ENCODE measurements at places on chromosomes 3 and 15.

GRCh38 chr3:108152274-108152673 lies 61.4 kb upstream of the CD47 start:
- ATAC-seq, result no peak

DNA sequence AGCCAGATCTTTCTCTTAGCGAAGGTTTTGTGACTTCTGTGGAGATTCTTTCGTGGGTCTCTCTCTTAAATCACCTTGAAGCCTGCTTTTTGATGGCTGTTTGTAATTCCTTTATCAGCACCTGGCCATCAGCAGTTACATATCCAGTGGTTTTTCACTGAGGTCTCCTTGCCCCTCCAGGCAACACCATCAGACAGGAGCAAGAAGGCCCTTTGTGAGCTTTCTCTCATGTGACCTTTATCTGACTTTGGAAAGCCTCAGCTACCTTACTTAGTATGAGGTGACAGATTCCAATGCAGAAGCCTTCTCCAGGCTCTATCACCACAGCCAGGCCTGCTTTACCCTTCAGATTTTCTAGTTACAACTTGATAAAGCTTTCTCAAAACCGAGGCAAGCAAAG lies 30.0 kb upstream of the P3H2 start:
- ATAC-seq, result no peak

DNA sequence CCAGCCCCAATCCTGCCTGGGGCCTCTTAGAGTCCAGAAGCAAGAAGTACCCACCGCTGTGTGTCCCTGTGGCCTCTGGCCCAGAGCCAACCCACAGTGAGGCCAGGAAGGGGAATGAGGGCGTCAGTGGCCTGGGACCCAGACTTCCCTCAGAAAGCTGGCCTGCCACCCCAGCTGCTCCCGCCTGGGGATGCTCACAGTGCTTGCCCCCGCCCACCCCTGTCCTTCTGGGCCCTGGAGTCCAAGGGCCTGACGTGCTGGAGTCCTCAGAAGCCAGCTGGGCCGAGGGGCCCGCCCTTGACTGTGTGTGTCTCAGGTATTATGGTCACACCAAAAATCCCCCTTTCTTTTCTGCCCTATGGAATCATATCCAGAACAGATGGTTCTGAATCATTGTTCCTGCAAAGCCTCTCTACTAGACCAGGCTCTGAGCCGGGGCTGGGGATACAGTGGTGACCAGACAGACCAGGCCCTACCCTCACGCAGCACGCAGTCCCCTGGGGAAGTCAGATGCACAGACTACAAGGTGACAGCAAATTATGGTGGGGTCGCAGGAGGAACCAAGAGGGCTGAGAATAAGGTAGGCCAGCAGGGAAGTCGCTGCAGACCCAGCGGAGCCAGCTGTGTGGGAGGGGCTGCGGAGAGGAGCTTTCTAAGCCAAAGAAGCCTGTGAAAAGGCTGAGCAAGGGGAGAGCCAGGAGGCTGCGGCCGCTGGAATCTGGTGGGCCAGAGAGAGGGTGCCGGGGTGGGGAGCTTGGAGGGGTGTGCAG lies 99.1 kb downstream of the VGLL4 start:
- no peak for ATAC-seq

- no peak for ATAC-seq
Measured at GRCh38 chr3:134078169-134078831, 48.6 kb upstream of the SLCO2A1 start.

- ATAC-seq, result peak; percentile 70
Measured at GRCh38 chr3:64399205-64399800, 174.0 kb upstream of the PRICKLE2 start.

DNA sequence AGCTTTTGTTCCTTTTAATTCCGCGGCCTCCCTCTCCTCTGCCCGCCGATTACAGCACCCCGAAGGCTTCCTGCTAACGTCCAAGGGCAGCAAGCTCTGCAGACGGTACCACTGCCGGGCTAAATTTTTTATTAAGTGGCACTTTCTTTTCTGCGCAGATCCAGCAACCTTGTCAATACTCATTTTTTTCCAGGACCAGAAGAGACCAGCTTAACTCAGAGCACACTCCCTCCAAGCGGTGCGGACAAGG lies 542 bp upstream of the MEIS2 start:
- ATAC-seq, result no peak

DNA sequence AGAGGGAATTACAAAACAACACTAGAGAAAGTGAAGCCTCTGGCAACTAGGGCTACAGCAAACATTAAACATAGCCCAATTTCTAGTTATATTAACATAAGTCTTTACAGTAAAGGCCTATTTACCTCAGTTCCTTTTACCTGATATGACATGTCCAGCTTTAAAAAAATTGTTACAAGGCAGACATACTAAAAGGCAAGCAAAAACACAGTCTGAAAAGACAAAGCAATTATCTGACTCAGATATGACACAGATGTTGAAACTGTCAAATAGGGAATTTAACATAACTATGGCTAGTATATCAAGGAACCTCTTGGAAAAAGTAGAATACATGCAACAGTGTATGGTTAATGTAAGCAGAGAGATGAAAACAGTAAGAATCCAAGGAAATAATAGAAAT lies 238.6 kb downstream of the RAP2B start:
- ATAC-seq, result peak; percentile 89

DNA sequence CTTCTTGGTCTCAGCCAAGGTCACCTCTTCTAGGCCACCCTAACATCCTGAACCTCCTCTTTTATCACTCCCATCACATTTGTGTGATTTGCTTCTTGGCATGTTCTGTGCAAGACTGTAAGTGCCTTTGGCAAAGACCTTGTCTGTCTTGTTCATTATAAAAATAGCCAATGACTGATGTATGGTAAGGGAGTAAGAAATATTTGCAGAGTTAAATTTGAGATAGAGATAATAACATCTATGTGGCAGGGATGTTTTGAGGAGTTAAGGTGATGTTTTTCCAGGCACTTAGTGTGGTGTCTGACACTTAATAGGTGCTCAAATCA lies 202.3 kb downstream of the CADPS start:
- ATAC-seq, result no peak

GRCh38 chr3:84885199-84885882 lies 73.4 kb upstream of the CADM2 start:
- ATAC-seq, result no peak

- no peak for ATAC-seq
Measured at GRCh38 chr3:169250000-169250399, 413.5 kb downstream of the MECOM start.

DNA sequence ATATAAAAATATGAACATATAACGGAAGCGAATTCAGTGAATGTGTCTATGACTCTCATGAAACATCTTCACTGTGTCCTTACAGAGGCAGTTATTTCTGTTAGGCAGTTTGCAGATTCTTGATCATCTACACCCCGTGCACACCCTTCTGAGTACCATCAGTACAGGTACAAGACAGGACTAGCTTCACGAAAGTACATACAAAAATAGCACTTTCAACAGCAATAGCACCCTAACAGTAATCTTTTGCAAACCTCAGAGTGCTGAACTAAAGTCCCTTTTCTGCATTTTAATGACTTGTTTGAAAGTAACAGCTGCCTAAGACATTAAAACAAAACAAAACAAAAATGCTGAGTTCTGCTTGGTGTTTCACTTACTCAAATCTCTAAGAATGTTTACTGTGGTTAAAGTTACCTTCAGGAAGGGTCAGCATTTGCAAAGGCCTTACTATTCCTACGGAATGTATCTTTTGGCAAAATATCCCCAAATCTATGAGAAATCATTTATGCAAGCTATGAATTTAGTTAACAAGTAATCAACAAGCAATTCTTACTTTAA lies 104.1 kb downstream of the CNTN3 start:
- no peak for ATAC-seq

- ATAC-seq, result no peak
Measured at GRCh38 chr3:138907539-138907938, 39.4 kb downstream of the FOXL2 start.

DNA sequence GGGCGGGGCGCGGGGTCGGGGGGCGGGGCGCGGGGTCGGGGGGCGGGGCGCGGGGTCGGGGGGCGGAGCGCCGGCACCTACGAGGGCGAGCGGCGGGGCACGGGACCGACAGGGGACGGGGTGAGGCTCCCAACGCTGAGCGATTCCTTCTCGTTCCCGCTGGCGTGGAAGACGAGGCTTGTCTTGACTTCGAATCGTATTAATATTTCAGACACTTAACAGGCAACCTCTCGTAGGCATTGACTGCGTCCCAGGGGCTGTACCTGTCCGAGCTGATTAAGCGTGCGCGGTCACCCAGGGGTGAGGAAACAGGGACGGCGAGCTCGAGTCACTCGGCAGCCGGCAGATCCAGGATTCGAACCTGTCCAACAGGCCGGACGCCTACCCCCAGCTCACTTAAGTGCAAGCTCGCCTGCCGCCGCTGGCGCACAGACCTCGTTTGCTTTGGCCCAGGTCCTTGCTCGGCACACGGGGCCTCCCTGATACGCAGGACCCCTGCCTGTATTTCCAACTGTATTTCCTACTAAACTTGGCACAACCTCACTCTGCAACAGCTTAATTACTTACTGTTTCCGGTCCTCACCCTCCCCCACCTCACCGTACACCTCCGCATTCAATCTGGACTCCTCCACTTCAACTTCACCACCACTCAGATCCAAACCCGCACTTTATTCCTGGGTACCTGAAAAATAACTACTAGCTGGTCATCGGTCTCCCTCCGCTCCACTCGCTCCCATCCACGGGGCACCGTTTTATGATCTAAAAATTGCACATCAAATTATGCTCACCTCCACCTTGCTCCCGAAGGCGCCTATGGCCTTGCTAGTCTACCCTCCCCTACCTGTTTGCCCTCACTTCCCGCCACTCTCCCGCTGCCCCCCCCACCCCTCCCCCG lies 722 bp upstream of the ZXDC start:
- ATAC-seq, result peak; percentile 54

- ATAC-seq, result peak; percentile 49
Measured at GRCh38 chr3:120196812-120197211, 88.2 kb downstream of the GPR156 start.

- no peak for ATAC-seq
Measured at GRCh38 chr15:61173899-61174689, 55.0 kb downstream of the RORA start.

- no peak for ATAC-seq
Measured at GRCh38 chr3:15264486-15264885, 58.4 kb downstream of the CAPN7 start.

- no peak for ATAC-seq
Measured at GRCh38 chr15:49734831-49735508, 114.1 kb downstream of the DTWD1 start.

GRCh38 chr3:149613988-149614387 lies 43.8 kb downstream of the WWTR1 start:
- ATAC-seq, result no peak

- no peak for ATAC-seq
Measured at GRCh38 chr3:155342344-155342743, 48.9 kb upstream of the STRIT1 start.

DNA sequence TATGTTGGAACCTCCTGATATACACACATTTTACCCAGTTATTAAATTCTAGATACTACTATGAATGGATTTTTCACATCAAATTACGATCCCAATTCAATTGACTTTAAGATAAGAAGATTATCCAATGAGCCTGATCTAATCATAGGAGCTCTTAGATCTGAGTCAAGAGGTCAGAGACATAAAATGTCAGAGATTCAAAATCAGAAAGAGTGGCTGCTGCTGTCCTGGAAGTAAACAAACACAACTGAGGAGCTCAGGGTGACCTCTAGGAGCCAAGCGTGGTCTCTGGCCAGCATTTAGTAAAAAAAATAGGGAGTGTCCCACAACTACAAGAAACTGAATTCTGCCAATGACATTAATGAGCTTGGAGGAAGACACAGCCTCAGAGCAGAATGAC lies 557.1 kb upstream of the CBLB start:
- ATAC-seq, result no peak

DNA sequence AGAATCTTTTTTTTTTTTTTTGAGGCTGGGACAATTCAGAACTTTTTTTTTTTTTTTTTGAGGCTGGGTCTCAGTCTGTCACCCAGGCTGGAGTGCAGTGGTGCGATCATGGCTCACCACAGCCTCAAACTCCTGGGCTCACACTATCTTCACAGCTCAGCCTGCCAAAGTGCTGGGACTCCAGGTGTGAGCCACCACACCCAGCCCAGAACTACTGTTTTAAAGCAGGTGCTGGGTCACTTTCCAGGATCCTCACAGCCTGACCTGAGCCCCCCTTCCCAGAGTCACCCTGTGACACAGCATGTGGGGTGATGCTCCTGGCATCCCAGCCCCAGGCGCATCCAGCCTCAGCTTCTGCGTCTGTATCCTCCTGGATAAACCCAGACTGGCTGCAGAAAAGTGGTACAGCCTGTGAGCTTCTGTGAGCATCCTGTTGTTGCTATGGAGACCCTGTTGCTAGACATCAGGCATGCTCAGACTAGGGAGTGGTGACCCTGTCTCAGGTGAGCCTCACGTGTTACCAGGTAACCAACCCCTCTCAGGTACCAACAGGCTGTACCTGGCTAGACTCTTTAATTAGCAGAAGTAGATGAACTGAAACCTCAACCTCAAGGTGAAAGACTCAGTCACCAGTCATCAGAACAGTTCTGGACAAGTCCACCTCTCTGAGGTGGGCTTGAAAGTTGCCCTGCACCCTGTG lies 15.0 kb downstream of the KLF13 start:
- ATAC-seq, result no peak

GRCh38 chr3:46065294-46065705 lies 38.0 kb upstream of the XCR1 start:
- ATAC-seq, result peak; percentile 71

GRCh38 chr3:97970956-97971620 lies 1.1 kb downstream of the RIOX2 start:
- no peak for ATAC-seq

DNA sequence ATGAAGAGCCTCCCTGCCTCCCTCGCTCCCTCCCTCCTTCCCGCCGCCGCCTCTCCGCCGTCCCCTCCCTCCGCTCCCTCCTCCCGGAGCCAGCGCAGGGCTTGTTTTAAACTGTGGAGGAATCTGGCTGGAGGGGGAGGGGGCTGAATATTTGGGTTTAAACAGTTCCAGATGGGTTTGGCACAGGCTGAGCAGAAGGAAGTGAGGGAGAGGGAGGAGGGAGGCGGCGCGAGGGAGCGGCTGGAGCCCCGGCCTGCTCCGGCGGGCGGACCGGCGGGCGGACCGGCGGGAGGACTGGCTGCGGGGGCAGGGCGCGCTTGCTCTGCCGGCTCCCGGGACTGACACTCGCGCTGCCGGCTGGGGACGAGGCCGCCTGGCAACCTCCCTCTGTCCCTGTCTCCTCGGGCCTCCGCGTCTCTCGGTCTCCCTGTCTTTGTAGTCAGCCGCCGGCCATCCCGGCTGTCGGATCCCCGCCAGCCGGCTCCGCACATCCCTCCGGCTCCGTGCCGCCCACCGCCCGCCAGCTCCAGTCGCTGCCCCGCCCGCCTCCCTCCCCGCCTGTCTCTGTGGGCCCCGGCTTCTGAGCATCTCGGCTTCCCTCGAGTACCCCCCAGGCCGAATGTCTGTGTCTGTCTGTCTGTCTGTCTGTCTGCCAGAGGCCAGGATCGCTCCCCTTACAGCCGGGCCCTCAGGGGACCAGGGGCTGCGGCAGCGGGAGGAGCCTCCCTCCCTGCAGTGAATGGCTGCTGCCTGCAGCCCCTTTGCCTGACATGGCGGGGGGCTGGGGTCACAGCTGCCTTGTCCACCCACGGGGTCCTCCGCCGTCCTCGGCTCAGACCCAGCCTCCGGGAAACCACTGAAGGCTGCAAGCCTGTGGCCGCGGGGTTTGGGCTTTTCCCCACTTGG lies 7.6 kb downstream of the EPHB3 start:
- peak; percentile 37 for ATAC-seq

GRCh38 chr3:129312671-129313414 lies 34.2 kb downstream of the HMCES start:
- no peak for ATAC-seq

All from esophagus mucosa (tissue), 1 donor.